ENCODE measurements at places on chromosomes 4 and X. TPM values are rescaled to one million over a fixed set of nuclear protein-coding genes. Genes with fewer than 3 reads are reported as not detected.
A peak's percentile ranks its signal among the peaks of the same experiment; 100 is the strongest.

Gene NSG1
- polyA plus RNA-seq, result 59.1 TPM

GRCh38 chr4:157587681-157588423 is 367.3 kb downstream of the GRIA2 start:
- no peak for DNase-seq

GRCh38 chr4:83626245-83626836 is 90.4 kb downstream of the GPAT3 start:
- DNase-seq, result no peak

GRCh38 chrX:109626637-109627036 is 1.7 kb upstream of the KCNE5 start:
- DNase-seq, result no peak

DNA sequence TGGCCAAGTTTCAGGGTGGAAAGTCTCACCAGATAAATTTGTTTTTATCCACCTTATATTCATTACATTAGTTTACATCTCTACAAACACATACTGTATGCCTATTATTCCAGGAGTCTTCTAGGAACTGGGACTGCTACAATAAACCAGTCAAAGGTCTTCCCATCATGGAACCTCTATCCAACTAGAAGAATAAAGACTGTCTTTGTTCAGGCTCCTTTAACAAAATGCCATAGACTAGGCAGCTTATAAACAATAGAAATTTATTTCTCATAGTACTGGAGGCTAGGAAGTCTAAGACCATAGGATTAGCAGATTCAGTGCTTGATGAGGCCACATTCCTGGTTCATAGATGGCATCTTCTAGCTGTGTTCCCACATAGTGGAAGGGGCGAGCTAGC is 61.6 kb downstream of the PACRGL start:
- no peak for DNase-seq

GRCh38 chrX:39613482-39613995 is 484.2 kb downstream of the BCOR start:
- peak; percentile 24 for DNase-seq

GRCh38 chrX:148915474-148915873 is 415.1 kb downstream of the AFF2 start:
- no peak for DNase-seq

- DNase-seq, result no peak
Measured at GRCh38 chrX:110310896-110311295, 7.0 kb downstream of the AMMECR1 start.

DNA sequence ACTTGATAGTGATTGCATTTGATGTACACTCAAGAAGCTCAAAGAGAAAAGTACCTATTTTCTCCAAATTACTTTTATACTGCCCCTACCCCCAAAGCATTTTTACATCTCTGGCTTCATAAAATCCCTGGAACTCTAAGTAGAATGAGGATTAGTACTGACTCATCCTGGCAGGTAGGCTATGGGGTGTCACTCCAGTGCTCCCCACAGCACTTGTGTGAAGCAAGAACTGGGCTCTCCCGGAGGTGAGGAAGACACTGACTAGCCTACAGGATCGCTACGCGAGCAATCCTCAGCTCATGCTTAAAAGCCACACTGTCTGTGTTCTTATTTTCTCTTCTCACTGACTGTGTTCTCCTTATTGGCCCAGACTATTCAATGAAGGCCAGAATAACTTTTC is 90.4 kb upstream of the NDP start:
- DNase-seq, result no peak

DNA sequence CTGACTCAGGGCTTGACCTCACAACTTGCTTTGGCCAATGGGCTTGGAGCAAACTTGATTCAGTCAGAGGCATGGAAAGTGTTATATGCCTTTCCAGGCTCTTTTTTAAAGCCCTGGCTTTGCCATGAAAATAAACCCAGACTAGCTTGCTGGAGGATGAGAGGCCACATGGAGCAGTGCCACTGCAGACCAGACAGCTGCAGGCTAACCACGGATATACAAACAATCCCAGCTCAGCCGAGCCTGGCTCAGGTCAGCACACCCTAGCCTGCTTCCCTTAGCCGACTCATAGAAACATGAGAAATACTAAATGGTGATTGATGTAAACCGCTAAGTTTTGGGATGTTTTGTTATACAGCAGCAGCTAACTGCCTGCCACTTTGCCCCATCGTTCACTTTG is 345.1 kb downstream of the ARHGAP10 start:
- DNase-seq, result no peak

GRCh38 chr4:26455571-26455970 is 34.7 kb downstream of the CCKAR start:
- DNase-seq, result no peak

Gene SLC38A5
- polyA plus RNA-seq, result 31.8 TPM

Gene RTL9
- 0.34 TPM for polyA plus RNA-seq

GRCh38 chr4:48639807-48640206 is 140.3 kb downstream of the FRYL start:
- DNase-seq, result no peak

Gene SPATA18
- polyA plus RNA-seq, result 12.6 TPM

DNA sequence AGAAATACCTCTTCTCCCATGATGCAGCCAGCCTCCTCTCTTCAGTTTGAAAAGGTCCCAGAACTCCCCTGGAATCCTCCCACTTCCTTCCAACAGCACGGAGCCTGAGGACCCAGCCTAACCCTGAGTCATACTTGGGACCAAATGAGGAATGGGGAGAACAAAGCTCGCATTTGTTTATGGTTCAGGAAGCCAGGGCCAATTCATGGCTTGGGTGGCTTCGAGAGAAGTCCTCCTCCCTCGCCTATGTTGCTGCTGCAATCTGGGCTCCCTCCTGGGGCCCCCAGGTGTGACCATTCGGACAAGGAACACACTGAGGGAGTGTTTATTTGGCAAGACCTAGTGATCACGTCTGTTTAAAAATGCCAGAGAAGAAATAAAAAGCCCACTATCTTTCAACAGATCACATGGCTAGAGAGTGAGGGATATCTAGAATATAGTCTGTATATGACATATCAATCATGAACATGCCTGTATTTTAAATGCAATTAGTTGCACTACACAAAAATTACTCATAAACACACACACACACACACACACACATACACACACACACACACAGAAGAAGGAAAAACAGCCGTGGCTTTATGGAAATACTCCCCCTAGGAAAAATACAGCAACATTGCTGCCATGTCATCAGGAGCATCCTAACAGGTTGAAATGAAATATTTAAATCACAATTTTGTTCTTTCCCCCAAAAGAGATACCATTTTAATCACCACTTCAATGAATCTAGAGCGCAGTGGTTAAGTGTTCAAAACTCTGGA is 155.7 kb upstream of the MAP3K15 start:
- DNase-seq, result no peak

Gene USP26
- polyA plus RNA-seq, result not detected

- DNase-seq, result no peak
Measured at GRCh38 chr4:154529728-154530519, 20.3 kb downstream of the PLRG1 start.

DNA sequence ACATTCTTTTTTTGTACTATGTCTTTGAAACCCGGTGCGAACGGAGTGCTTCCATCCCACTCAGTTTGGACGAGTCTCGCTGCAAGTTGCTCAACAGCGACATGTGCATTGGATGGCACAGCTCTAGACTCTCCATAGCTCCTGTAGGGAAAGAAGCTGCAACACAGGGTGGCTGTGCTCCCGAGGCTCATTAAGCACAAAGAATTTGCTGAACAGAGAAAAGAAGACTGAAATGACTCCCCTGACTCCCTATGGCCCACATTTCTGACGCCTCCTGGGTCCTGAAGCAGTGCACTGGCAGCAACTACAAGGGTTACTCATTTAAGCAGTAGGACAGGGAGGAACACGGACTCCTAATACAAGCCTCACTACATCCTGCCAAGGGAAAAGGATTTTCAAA is 127.4 kb downstream of the SH3RF1 start:
- no peak for DNase-seq

- no peak for DNase-seq
Measured at GRCh38 chr4:3177426-3177825, 71.5 kb upstream of the MSANTD1 start.

Gene MSL3
- polyA plus RNA-seq, result 45.2 TPM

DNA sequence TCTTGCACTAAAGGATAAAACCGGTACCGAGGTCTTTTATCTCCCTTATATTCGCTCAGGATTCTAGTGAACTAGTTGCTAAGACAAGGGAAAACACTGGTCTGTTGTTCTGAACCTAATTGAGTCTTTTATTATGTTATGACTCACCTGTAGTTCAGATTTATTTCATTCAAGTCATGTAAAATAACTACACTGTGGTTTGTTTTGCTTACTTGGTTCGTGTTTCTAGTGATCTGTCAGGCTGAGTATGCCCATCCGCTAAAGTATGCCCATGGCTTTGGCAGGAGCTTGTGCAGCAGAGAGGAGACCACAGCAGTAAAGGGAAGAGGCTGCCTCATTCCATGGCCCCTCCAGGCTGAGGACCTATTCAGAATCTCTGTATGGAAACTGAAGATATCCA is 126.1 kb downstream of the AFF1 start:
- no peak for DNase-seq

Gene HTR2C
- polyA plus RNA-seq, result 0.15 TPM

Gene CBLL2
- polyA plus RNA-seq, result not detected

GRCh38 chr4:61824454-61824853 is 624.3 kb downstream of the ADGRL3 start:
- DNase-seq, result no peak

DNA sequence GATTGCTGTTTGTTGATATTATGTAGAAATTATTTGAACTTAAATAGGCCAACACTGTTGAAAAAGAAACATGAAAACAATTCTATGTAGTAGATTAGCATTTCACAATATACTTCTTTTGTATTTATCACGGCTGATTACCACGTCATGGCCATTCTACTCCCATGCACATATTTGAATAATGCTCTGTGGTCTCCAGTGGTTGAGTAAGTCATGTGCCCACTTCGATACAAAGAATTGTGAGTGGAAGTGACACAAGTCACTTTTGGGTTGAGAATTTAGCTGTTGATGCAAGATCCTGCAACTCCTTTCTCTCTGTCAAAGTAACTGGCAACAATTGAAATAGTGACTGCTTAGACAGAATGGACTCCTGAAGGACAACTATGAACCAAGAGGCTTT is 6.7 kb upstream of the FSTL5 start:
- no peak for DNase-seq

Gene TMPRSS11A
- polyA plus RNA-seq, result 0.09 TPM

DNA sequence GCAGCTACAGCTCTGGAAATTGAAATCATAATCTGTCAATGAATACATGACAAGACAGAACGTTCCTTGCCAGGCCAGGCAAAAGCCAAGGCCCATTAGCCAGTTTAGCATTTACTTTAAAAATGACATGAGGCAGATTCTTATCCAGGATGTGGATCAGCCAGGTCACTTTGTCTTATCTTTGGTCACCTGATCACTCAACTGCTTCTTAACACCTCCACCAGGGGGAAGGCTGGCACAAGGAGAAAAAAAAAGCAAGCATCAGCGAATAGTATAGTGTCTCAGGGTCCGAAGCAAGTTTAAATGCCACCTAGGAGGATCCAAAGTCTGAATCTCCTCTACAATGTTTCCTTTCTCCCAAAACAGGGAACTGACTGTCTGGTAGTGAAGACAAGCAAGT is 18.8 kb downstream of the ATP1B4 start:
- DNase-seq, result no peak

GRCh38 chr4:39970671-39971640 is 6.8 kb downstream of the PDS5A start:
- no peak for DNase-seq

DNA sequence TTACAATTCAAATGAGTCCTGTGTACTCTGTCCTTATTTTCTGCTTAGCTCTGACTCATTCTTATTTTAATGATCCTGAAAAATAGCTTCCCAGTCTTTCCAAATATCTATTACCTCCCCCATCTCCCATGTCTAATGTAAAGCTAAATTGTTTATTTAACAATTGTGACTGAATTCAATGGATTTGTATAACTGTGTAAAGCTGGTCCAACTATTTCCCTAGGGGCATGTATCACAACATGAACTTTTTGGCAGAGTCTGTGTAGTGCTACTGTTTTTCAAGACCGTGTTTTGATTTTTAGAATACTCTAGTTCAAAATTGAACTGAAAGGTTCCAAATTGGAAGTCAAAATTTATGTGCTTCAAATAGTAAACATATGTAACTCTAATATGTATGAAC is 67.8 kb downstream of the SPCS3 start:
- DNase-seq, result no peak

Gene MAPK10
- polyA plus RNA-seq, result 29.9 TPM

GRCh38 chr4:117971403-117971802 is 62.9 kb upstream of the NDST3 start:
- DNase-seq, result no peak

DNA sequence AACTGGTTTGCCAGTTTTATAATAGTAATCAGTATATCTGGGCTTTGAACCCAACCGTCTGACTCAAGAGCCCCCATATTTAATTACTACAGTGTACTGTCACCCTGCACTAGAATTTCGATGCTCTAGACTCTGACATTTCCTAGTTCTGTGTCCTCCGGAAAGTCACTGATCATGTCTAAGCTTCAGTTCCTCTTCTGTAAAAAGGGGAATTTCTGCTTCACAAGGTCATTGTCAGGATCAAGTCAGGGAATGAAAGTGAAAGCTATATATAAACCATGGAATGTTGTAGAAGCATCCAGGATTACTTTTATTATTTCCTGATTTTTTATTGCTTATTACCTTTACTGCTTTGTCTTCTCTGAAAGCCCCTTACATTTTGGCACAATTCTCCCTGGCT is 4.0 kb upstream of the KCNIP4 start:
- DNase-seq, result no peak

DNA sequence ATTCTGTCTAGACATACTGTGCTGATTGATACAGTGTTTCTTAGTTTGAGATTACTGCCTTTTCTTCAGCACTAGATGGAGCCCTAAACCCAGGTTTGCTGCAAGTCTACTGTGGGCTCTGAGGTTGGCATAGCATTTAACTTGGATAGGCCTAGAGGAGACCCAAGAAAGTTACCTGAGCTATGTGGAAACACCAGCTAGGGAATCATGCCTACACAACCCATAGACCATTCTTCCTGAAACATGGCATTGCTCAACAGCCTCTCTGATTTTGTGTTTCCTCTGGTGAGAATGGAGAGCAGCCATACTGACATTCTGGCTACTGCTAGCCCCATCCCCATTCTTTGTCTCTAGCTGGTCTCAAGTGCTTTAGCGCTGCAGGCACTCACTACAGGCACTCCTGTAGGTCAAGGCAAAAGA is 287.7 kb upstream of the PCDH18 start:
- no peak for DNase-seq

Gene FREM3
- 9.6 TPM for polyA plus RNA-seq

Gene C1QTNF7
- 15.0 TPM for polyA plus RNA-seq

DNA sequence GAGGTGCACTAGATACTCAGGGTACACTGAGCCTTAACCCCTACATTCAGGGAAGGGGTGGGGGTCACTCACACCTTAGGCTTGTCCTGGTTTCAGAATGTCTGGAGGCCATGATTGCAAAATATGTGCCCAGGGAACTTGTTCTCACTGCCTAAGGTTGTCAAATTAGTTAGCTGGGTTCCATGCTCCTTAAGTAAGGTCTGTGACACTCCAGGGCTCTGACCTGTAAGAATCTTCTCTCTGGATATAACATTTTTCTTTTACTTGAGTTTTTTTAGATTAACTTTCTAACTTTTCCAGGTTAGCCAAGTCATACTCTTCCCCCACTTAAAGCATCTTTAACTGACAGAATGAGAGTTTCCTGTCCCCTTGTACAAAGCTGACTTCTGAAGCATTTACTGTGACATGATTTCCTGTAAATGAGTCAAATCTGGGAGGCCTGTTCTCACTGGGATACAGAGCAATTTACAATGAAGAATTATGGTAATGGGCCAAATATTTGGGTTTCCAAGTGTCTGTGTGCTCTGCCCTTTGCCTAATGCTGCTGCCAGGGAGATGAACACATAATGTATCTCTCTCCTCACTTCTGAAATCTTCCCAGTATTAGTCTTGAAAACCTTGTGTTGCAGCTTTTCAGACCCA is 101.7 kb downstream of the GATB start:
- DNase-seq, result no peak

Gene EDNRA
- 95.7 TPM for polyA plus RNA-seq

GRCh38 chr4:48333587-48333986 is 7.7 kb upstream of the SLAIN2 start:
- DNase-seq, result no peak
